ENCODE measurements at places on chromosomes 6 and 20. TPM values are rescaled to one million over a fixed set of nuclear protein-coding genes. Genes with fewer than 3 reads are reported as not detected.

Gene OR2B6
- 0.81 TPM for total RNA-seq

DNA sequence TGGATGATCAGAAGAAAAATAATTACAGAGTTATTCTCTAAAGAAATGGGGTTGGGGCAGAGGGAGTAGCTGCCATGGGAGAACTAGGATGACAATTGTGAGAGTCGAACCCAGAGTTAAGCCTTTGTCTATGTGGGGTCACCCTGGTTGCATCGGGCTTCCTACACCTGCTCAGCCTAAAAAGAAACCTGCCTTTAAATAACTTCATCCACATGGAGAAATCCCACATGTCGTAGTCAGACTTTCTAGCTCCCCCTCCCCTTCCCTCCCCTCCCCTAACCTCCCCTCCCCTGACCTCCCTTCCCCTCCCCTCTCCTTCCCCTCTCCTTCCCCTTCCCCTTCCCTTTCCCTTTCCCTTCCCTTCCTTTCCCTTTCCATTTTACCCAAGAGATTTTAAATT is 14.7 kb downstream of the VIP start:
- no peak for ATAC-seq

DNA sequence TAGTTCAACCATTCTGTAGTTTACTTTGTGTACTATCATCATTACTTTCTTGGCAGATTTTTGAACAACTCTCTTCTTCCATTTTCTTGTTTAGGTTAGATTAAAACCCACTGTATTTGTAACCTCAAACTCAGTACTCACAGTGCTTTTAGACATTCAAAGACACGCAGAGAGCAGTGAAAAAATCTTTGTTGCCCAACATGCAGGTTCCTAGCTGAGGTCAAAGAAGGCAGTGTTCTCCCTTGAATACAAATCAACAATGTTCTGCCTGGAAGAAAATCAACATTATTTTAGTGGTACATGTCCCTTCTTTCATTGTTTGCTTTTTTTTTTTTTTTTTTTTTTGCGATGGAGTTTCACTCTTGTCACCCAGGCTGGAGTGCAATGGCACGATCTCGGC is 11.2 kb downstream of the CYB5R4 start:
- no peak for ATAC-seq

DNA sequence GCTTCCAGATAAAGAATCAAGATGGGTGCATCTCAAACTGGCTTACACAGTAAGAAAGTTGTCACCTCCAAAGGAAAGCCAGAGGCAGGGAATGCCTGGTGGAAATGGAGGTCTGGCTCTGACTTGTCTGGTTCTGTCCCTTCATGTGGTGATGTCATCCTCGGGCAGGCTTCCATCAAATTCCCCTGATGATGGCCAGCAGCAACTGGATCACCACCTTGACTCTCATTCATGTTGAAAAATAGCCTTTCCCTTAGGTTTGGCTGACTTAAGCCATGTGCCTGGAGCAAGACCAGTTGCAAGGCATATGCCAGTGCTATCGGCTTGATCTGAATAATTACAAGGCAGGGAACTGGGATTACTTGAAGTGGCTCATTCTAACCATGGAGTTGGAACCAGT is 28.8 kb downstream of the IMPG1 start:
- no peak for ATAC-seq

Gene ZNF311
- 2.0 TPM for total RNA-seq

Data from motor neuron (in vitro differentiated cells).